GM12865 (cell line): ENCODE measurements at places on chromosomes 13 and 19.
A peak's percentile ranks its signal among the peaks of the same experiment; 100 is the strongest.

- no peak for DNase-seq
Measured at GRCh38 chr13:46684287-46685001, 112.5 kb downstream of the ESD start.

DNA sequence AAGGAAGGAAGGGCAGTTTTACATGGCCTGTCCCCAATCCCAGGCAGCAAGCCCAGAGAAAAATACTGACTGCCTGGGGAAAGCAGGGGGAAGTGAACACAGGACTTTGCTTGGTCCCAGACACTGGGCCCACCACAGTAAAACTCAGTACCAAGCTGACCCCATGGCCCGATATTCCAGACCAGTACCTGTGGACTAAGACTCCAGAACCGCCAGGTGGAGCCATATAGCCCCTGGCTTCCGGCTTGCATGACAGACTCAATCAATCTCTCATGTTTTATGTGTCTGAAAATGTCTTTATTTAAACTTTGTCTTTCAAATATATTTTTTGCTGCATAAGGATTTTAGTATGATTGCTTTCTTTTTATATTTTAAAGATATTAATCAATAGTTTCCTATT is 767.9 kb upstream of the SLITRK6 start:
- DNase-seq: no peak

GRCh38 chr19:43504426-43505185 is at the start of gene PHLDB3:
Gene PHLDB3, minus strand, starts transcription at chr19:43504746. Its CDS starts 628 bp downstream, at chr19:43504118.
- peak; percentile 46 for DNase-seq

- DNase-seq: no peak
Measured at GRCh38 chr13:50678464-50679162, 164.9 kb downstream of the DLEU7 start.

GRCh38 chr13:77991003-77991402 is 72.4 kb upstream of the EDNRB start:
- DNase-seq: no peak

GRCh38 chr13:113562085-113562749 is 22.3 kb upstream of the TFDP1 start:
- DNase-seq: peak; percentile 58

GRCh38 chr13:76213423-76213904 is 577.3 kb downstream of the LMO7 start:
- no peak for DNase-seq

- DNase-seq: no peak
Measured at GRCh38 chr13:111584101-111584672, 263.7 kb downstream of the TEX29 start.

GRCh38 chr19:35932291-35932936 is 3.8 kb upstream of the LRFN3 start:
- no peak for DNase-seq

DNA sequence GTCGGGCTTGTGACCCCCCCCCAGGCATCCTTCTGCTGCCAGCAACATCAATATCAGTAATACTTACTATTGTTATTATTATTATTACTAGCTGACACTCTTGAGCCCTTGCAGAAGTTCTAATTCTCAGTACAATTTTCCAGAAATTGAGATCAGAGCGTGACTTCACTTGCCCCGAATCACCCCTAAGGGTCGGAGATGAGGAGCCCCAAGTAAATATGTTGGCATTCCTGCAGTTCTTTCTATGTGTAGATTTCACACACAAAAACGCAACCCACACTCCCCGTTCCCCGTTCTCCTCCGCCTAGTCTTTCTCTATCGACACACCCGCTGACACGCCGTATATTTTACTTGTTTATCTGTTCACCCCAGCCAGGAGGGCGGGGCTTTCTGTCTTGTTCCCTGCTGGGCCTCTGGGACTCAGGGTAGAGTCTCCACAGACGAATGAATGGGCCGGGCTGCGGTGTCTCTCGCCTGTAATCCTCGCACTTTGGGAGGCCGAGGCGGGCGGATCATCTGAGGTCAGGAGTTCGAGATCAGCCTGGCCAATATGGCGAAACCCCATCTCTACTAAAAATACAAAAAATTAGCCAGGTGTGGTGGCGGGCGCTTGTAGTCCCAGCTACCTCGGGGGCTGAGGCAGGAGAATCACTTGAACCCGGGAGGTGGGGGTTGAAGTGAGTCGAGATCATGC is 14.7 kb downstream of the TLE5 start:
- peak; percentile 37 for DNase-seq

DNA sequence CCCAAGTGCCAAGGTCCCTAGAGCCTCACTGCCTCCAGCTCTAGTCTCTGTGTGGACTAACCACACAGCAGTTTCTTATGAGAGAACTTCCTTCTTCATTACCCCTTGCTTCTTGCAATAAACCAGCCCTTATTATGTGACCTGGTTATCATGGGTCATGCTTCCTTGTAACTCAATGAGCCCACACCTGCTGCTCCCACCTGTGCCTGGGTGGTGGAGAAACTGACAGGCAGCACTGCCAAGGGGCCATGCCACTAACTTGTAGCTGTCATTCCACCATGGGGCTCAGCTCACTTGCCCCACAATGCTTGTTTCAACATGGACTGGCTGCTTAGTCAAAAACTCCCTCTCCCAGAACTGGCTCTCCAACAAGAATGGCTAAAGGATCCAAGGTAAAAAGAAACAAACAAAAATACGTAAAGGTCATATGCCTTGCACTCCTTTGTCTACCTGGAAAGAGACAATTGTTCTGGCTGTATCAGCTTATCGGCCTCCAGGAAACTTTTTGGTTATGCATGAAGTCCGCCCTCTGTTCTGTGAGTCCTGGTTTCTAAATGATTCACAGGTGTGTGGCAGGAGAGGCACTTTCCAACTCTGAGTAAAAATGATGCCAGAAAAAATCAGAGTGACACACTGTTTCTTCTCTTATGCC is 446.4 kb downstream of the COG6 start:
- DNase-seq: peak; percentile 76

GRCh38 chr19:49142866-49143335 is 12.3 kb downstream of the HRC start:
- peak; percentile 56 for DNase-seq

- DNase-seq: no peak
Measured at GRCh38 chr13:99967869-99968520, 3.6 kb downstream of the ZIC5 start.

DNA sequence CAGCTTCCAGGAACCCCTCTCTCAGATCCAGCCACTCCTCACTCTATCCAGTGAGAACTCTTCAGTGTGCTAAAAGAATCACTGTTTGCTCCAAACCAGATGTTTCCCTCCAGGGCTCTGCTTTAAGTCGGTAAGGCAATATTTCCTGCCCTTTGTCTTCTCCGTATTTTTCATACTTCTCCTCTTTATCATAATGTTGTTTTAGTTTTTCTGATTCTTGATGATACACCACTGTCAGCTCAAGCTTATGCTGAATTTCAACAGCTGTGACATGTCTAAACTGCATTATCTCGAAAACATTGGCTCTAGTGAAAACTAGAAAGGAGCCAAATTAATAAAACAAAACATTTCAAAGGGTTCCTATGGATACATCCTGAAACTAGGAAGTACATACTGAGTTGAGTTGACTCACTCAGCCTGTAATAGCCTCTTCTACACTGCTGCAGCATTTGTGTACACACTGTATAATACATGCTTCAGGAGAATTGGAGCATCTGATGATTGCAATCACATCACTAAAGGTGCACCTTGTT is 39.8 kb downstream of the GPR180 start:
- DNase-seq: no peak

GRCh38 chr13:87302931-87303330 is 368.2 kb upstream of the SLITRK5 start:
- DNase-seq: no peak

DNA sequence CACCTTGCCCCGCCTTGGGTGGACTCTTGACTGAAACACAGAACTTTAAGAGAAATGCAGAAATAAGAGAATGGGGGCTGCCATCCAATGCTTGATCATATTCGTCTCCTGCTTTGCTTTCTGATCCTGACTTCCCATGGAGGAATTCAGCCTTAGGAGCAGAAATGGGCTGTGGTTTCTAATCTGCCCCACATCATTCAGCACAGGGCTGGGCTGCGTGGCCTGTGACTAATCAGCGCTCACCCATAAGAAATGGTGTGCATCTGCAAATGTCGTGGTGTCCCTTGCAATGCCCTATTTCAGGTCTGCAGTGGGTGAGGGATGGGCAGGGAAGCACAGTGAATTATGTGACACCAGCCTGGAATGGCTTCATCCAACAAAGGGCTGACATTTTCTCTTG is 60.7 kb upstream of the URI1 start:
- no peak for DNase-seq

DNA sequence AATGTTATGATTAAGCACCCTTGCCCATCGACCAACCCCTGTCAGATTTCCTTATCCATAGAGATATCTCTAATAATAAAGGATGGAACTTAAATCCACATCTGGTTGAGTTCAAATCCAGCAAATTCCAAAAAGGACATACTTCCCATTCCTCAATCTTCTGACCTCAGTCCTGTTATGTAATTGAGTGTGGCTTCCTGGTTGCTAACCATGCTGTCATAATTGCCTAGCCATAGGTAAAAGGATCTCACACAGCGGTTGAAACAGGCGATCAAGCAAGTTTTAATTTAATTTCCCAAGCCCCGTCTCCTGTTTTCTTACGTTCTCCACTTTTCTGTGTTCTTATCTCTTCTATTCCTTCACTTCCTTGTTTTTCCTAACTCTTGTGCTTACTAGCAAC is 550.3 kb downstream of the GPC6 start:
- no peak for DNase-seq

DNA sequence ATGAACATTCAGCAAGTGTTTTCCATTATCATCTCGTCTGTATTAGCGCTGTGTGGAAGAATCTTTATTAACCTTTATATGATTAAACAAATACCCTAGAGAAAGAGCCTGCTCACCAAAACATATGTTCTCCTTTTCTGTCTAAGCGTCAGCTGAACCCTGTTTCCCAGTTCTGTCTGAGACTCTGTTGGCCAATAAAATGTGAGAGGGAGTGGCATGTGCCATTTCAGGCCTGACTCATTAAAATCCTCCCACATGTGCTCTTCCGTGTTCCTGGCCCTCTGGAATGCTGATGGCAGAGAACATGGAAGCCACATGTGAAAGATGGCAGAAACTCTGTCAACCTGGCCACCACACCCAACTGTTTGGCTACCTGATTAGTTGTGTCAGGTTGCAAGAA is 181.9 kb upstream of the EDNRB start:
- no peak for DNase-seq

GRCh38 chr13:106534639-106535551 is 567 bp downstream of the EFNB2 start:
- peak; percentile 18 for DNase-seq

GRCh38 chr13:99709134-99709533 is 207.9 kb downstream of the TM9SF2 start:
- DNase-seq: no peak

DNA sequence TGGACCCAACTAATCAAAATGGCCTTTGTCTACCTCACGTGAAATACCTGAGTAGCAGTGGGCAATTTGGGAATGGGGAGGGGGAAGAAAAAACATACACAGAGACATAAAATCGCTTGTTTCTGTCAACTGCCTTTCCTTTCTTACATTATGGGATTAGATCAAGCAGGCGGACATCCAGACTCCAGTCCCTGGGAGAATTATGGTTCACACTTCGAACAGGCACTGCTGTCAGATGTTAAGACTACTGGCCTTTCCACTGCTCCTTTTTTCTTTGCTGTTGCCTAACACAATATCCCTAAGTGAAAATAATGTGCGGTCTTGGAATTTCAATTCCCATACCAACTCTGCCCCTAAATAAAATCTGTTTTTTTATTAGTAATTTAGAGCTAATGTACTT is 1719.7 kb upstream of the SLC10A2 start:
- no peak for DNase-seq

- peak; percentile 73 for DNase-seq
Measured at GRCh38 chr13:27772651-27773425, 19.4 kb upstream of the GSX1 start.

- no peak for DNase-seq
Measured at GRCh38 chr19:367561-367960, 23.0 kb upstream of the MIER2 start.

DNA sequence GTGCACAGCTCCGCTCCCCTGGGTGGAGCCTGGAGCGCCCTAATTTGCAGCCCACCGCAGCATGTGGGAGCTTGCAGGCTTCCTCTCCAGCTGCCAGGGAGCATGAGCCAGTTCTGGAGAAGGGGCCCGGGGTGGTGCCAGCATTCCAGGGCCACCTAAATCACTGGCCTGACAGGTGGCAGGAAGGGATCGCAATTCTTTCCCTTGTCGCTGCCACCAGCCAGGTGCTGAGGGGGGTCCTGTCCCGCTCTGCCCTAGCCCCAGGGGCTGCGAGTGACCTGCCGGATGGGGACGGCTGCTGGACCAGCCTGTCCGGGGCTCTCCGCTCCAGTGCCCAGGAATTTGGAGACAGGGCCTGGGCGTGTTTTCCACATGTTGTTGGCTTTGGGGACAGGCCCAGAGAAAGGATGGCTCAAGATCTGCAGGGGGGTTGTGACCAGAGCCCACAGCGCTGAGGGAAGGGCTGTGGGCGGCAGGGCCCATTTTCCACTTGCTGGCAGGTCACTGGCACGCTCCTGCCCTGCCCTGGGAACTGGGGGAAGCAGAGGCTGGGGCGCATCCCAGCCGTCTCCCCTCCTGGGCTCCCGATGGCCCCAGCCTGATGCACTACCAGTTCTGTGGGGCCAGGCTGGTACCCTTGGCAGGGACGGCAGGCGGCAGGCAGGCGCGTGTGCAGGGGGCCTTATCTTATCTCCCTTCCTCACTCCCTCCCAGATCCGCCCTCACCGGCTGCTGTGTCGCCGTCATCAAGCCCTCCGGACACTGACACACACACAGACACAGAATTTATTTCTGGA is 9.5 kb downstream of the NDUFA11 start:
- DNase-seq: no peak

GRCh38 chr19:9116547-9116946 is 984 bp upstream of the OR7G1 start:
- no peak for DNase-seq

GRCh38 chr19:45152504-45153338 is 8.1 kb downstream of the NKPD1 start:
- DNase-seq: peak; percentile 47

DNA sequence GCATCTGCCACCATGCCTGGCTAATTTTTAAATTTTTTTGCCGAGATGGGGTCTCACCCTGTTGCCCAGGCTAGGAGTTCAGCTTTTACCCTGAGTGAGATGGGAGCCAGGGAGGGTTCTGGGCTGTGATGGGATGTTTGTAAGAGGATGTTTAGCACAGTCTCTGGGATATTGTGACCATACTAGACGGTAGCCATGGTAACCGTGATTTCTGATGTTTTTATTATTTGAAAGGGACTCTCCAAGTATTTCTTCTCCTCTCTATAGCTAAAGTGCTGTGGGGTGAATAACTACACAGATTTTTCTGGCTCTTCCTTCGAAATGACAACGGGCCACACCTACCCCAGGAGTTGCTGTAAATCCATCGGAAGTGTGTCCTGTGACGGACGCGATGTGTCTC is 10.4 kb downstream of the TSPAN16 start:
- DNase-seq: no peak

DNA sequence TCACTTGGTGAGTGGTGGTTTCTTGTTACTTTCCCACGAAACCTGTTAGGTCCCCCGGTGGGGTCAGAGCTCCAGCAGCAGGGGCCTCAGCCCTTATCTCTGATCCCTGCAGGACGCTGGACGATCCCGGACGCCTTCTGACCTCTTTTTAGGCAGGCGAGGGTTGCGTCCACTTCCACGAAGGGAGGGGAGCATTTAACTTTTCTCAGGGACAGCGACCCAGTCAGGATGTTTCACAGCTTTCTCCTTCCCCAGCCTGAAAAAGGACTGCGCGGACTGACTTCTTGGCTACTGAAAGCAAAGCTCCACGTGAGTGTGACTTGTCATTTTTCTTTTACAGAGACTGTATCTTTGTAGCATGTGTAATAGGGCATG is 692 bp downstream of the ZNF234 start:
- peak; percentile 8 for DNase-seq
